ENCODE measurements at places on chromosomes 7 and 10.

DNA sequence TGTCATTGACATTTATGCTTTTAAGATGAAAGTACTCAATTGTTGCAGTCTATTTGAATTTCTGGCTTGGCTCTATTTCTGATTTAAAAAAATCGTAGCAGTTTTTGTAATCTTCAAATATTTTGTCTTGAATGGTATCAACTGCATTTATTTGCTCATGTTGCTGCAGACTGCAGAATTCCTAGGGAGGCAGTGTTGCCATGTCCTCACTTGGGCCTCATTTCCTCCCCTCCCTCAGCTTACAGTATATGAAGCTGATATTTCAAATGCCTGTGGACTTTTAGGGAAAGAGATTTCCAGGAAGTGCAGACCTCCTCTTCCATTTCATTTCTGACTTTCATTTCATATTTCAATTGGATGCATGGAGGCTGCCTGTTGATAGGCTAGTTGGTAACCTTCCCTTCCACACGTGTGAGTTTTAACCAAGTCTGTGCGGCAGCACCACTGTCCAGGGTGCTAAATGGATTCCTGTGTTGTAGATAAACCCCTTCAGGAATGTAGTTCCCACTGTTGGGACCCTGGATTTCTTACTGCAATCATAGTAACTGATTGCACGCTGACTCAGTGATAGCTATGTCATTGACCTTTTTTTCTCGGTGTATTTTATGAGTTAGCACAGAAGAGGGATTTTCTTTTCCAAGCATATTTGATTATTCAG lies 17.5 kb downstream of the VPS50 start:
- no peak for DNase-seq

GRCh38 chr7:41420421-41420820 lies 282.5 kb downstream of the INHBA start:
- DNase-seq, result no peak

DNA sequence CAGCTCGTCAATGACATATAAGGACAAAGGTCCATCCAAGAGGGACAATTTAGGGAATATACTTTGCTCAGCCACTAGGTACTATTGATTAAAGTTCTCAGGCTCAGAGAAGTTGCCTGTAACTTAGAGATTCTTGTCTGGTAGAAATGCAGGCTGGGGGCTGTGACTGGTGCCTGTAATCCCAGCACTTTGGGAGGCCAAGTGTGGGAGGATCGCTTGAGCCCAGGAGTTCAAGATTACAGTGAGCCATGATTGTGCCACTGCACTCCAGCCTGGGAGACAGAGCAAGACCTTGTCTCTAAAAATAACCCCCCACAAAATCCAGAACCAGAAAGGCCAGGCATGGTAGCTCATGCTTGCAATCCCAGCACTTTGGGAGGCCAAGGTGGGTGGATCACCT lies 36.2 kb upstream of the ACTR3B start:
- DNase-seq, result no peak

GRCh38 chr10:17003651-17004286 lies 125.8 kb downstream of the CUBN start:
- DNase-seq, result no peak

Data from stimulated activated CD4-positive, alpha-beta T cell treated with anti-CD3 and anti-CD28 coated beads, Interleukin-15, amount 100 ng/mL, for 1 hour (primary cell).